CD4-positive, alpha-beta T cell treated with Interleukin-15 for 1 hour (primary cell): ENCODE measurements at places on chromosomes 13 and 19.

DNA sequence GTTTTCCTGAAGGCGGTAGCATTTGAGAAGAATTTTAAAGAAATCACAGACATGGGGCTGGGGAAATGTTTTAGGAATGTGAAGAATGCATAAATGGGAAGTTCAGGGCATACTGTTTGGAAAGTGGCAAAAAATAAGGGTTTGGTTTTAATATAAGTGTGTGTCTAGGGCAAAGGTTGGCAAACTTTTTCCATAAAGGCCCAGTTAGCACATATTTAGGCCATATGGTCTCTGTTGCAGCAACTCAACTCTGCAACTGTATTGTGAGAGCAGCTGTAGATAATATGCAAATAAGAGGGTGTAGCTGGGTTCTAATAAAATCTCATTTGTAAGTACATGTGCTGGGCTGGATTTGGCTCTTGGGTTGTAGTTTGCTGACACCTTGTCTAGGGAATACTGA is 521.9 kb downstream of the DIAPH3 start:
- DNase-seq = no peak

DNA sequence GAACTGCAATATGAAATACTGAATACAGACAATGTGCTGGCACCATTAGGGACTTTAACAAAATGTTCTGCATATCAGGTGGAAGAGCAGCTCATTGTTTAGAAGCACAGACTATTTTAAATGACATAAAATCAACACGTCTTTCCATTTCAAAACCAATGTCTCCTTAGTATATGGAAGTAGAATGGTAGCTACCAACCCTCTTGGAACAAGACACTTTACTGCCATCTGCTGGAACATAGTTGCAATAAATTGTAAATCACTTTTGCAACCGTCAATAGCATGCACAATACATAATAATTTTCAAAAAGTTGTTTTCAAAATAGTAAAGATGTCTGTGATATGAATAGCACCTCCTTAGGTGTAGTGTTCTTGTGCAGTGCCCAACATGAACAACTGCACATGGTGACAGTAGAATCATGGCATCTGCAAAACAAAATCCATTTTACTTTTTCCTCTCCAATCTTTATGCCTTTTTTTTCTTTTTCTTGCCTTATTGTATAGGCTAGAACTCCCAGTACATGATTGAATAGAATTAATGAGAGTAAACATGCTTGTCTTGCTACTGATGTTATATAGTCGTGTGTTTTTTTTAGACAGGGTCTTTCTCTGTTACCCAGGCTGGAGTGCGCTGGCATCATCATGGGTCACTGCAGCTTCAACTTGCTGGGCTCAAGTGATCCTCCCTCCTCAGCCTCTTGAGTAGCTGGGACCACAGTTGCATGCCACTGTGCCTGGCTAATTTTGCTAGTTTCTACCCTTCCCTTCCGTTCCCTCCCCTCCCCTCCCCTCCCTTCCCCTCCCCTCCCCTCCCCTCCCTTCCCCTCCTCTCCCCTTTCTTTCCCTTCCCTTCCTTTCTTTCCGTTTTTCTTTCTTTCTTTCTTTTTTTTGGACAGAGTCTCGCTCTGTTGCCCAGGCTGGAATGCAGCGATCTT is 7.8 kb upstream of the LYPD5 start:
- no peak for DNase-seq

DNA sequence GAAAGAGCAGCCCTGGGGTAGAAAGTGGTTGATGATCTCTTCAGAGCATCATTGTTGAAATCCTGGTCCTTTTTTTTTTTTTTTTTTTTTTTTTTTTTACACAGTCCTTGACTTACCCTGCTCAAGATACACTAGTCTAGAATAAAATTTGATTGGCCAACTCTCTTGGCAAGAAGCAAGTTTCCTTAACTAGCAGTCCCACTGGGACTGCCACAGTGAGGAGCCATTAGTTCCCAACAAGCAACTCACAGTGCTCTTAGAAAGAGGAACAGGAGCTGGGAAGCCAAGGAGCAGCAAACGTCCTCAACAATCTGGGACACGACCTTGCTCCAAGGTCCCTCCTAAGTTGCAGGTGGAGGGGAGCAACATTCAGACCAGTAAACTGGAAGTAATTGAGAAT is 47.9 kb upstream of the INTS6 start:
- no peak for DNase-seq

DNA sequence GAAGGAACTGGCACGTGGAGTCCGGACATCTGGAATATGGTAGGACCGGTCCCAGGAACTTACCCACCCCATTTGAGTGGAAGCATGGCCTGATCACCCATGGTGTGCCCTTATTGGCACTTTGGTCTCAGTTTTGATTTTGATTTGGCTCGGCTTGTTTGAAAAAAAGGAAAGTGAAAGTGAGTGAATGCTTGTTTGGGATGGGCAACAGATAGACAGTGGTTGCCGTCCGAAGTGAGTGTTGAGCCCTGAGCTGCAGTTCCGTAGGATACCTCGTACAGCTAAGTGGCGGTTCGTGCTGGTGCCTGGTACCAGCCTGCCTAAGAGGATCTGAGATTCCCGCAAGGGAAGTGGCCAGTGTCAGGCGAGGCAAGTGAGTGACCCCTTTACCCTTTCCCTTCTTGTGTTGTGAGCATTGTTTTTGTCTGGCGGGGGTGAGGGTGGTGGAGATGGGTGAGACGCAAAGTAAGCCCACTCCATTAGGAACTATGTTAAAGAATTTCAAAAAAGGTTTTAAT is 605.8 kb downstream of the UQCRFS1 start:
- DNase-seq = no peak

DNA sequence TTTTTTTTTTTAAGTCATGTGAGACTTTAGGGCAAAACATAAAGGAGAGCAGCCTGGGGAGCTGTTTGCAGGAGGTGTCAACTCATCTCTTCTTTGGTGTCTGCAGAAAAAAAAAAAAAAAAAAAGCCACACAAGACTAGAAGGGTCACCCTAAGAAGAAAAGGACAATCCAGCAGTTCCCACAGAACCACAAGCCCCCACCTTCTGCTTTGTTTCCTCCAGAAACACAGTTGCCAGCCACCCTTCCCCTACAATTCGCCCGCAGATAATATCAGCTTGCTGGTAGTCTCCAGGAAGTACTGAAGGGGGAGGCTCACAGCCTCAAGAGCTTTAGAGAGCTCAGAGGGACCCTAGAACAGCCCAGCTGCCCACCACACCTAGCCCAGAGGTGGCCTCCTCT is 22.3 kb upstream of the ZBTB7A start:
- peak; percentile 66 for DNase-seq

DNA sequence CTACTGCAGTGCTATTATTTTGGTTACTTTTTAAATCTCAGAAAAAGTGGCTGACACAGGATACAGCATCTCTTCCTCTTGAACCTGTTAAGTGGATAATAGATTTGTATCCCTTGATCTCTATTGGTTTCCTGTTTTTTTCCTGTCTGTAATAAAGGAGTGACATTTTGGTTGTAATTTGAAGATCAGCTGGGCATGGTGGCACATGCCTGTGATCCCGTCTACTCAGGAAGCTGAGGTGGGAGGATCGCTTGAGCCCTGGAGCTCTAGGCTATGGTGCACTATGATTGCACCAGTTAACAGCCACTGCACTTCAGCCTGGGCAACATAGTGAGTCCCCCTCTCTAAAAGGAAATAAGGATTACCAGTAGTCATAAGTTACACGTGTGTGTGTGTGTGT is 46.8 kb downstream of the METTL21C start:
- no peak for DNase-seq

GRCh38 chr19:6773323-6773931 is 919 bp downstream of the VAV1 start:
- peak; percentile 52 for DNase-seq

- no peak for DNase-seq
Measured at GRCh38 chr19:5621311-5621944, 1.1 kb downstream of the SAFB2 start.

GRCh38 chr19:16112778-16113177 is 1.1 kb downstream of the RAB8A start:
- no peak for DNase-seq
